Activated T-helper 1 cell treated with anti-CD3 and anti-CD28 coated beads, Interleukin-12 subunit alpha, Interleukin-12 subunit beta, Interleukin-2, Interleukin-4 antibody, amounts not matched to agents 30 ng/mL and 10 ng/mL and 1 ng/mL, durations not matched to agents 14 hours and 24 hours and 36 hours (primary cell): ENCODE measurements at places on chromosomes 16 and 17.

DNA sequence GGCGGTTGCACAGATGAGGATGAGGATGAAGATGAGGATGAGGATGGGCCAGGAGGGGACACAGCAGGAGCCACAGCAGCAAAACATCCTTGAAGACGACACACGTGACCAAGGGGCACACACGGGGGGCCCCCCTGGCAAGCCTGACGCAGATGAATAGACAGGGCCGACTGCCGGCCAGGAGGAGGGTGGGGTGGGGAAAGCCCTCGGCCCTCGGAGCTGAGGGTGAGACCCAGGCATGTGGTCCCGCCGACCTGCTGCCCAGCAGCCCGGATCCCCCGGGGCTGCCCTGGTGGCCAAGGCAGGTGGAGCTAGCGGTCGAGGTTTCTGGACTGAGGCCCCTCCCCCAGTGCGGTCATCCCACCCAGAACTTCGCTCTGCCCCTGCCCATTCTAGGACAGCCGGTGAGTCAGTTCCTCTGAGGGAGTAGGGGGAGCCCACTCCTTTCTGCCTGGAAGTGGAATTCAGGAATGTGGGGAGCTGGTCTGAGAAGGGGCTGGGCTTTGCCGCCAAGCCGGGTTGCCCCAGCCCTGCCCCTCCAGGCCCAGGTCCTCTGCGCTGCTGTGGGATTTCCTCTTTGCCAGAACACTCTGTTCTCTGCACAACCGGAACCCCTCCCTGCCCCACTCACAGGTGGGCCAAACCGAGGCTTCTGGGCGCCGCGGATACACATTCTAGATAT, 9.9 kb downstream of the CYGB start:
- no peak for DNase-seq

DNA sequence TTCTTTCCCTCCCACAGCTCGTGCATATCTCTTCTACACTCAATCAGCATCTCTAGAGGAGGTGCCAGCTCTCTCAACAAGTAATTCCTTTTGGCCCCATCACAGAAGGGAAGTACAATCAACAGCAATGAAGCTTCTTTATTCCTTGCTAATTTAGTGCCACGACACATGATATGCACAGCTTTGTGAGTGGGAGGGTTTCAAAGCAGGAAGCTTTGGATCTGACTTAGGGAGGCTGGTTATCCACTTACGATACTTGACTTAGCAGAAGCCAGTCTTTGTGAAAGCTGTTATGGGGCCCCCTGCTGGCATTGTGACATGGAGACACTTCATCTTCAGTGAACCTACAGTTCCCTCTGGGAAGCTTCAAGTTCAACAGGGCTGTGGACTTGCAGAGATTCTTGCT, 81.0 kb downstream of the TMEM100 start:
- peak; percentile 4 for DNase-seq

DNA sequence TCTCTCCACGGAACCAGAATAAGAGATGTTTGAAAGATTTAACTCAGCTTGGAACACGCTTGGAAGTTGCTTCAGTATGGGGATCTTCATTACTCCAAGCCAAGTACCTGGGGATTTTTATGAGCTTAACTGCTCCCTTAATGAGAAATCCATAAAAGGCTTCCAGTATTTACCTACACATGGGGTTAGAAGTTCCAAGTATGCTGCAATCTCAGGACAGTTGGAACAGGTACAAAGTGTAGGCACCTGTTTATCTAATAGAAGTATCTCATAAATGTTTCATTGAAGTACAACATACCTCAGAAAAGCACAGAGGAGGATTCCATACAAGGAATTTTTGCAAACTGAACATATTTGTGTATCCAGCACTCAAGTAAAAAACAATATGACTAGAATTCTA, 161.6 kb upstream of the PIRT start:
- no peak for DNase-seq

DNA sequence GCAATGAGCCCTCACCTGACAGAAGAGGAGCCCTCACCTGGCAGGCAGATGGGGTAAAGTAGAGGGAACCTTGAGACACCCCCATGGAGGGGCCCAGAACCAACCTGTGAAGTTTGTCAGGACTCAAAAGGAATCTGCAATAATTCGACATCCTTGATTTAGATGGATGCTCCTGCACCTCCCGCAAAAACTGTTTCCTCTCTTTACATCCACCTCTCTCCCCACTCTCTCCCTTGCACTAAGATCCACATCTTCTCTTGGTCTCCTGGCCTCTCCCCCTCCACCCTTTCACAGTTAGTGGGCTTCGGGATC, 34.9 kb upstream of the RBFOX3 start:
- no peak for DNase-seq

GRCh38 chr17:81471818-81472456, 40.7 kb downstream of the ACTG1 start:
- DNase-seq: no peak

- DNase-seq: peak; percentile 65
Observed at GRCh38 chr16:3578610-3579551, 1.7 kb upstream of the NLRC3 start.

- DNase-seq: no peak
Observed at GRCh38 chr16:83245061-83245460, 562.7 kb upstream of the HSBP1 start.

DNA sequence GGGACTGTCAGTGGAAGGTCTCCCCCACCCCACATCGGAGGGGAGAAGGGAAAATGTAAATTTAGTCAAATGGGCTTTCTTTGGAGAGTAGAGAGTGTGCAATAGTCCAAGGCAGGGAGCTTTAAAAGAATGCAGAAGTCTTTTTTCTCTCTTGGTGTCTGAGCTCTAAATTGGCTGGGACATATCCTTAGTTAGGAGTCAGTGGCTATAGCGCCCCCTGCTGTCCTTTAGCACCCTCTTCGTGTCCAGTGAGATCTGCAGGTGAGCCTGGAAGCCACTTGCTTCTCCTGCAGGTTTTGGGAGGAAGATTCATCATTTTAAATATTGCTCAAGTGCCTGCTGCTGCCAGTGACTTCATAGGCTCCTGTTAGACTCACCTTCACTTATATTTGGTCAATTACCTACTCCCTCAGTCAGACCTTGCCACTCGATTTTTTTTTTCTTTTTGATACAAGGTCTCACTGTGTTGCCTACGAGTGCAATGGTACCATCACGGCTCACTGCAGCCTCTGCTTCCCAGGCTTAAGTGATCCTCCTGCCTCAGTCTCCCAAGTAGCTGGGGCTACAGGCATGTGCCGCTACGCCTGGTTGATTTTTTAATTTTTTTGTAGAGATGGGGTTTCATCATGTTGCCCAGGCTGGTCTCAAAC, 174.8 kb downstream of the PRKCB start:
- peak; percentile 63 for DNase-seq

DNA sequence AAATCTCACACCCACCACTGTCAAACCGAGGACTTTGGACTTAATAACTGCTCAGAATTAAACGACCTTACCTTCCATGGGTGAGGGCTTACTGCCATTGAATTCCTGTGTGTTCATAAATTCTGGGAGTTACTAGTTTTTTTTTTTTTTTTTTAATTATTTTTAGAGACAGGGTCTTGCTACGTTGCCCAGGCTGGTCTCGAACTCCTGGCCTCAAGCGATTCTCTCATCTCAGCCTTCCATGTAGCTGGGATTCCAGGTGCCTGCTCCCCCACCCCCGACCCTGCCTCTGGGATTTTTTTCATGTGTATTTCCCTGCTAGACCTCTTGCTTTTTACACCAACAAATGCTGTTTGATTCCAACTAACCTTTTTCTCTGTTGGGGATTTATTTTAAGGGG, 14.9 kb upstream of the CD300A start:
- DNase-seq: no peak

DNA sequence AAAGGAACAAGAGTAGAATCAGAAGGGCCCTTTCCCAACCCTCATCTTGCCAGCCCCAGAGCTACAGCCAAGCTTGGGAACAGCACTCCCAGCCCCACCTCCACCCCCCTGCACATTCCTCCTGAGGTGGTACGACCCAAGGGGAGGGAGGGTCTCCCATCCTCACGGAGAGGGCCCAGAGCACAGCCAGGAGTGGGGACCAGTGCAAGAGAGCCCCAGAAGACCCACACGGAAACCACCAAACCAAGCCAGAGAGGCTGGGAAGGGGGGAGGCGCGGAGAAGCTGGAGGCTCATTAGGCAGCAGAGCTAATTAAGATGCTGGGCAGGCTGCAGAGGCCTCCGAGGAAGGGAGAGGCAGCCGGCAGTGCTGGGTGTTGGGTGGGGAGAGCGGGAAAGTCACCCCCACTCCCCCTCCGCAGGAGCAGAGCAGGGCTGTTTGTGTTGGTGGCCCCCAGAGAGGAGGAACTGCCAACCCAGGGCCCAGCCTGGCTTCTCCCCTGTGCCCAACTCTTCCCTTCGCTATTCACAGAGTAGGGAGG, 2.4 kb downstream of the CACNB1 start:
- DNase-seq: no peak

DNA sequence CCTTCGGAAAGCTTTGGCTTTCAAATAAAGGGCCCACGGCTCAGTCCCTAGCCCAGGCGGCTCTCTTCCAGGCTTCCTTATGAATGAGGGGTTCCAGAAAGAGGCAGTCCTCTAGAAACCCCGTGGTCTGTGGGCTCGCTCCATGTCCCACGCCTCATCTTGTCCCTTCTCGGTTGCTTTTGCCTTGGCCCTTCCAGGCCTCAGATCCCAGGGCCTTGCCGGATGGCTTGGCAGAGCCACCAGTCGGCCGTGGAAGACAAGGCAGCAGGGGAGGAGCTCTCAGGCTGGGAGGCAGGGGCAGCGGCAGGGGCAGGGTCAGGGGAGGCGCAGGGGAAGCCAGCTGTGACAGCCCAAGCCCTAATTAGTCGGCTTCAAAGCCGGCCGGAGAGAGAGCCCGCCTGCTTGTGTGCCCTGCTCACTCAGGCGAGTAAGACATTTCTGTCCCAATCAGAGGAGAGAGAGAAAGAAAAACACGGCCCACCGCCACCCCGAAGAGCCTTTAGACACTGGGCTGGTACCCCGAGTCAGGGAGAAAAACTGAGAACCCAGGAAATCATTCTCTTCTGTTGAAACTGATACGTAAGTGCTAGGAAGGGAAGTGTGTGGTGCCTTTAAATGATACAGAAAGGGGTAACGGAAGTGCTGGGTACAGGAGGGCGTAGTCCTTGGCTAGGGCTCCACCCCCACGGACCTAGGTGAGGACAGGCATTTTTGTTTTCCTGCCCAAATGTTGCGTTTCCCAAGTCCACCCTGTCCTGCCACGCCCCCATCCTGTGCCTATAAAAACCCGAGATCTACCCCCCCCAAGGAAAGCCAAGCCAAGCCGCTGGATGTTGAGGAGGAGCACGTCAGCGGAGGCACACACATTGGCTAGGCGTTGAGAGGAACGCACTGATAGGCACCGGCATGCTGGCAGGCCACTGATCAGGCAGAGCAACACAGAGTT, 27.8 kb upstream of the MEIOC start:
- no peak for DNase-seq

- DNase-seq: no peak
Observed at GRCh38 chr17:17351901-17352781, 49.0 kb downstream of the NT5M start.

DNA sequence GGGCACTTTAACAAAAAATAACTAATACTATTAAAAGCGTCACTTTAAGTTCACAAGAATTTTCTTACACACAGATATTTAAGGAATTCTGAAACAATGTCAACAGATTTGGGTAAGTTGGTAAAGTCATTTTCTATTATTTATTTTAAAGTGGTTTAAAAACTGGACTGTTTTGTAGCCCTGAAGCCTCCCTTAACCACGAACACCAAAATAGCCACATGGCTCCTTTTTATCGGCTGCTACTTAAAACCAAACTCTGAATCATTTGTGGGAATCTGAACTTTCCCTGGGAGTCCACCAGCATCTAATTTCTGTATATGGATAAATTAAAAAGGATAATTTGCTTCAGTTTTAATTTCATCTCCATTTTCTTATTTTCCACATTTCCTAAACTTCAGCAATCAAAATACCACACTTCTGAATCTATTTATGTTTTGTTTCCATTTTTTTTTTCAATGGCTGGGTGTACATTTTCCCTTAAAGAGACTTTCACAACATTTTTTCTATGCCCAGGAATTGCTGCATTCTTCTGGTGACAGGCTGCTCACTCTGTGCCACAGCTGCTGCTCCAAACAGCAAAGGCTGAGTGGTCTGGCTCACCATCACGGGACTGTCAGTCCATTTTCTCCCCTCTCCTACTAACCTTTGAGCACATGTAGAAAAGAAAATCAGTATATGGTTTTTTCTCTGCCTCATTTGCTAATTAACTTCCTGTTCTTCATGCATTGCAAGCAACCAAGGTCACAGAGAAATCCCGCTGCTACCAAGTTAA, 255.5 kb upstream of the KCNJ16 start:
- no peak for DNase-seq

GRCh38 chr17:41913798-41914197, 5.0 kb downstream of the ACLY start:
- no peak for DNase-seq

- peak; percentile 26 for DNase-seq
Observed at GRCh38 chr16:50274326-50275097, 8.2 kb downstream of the ADCY7 start.

DNA sequence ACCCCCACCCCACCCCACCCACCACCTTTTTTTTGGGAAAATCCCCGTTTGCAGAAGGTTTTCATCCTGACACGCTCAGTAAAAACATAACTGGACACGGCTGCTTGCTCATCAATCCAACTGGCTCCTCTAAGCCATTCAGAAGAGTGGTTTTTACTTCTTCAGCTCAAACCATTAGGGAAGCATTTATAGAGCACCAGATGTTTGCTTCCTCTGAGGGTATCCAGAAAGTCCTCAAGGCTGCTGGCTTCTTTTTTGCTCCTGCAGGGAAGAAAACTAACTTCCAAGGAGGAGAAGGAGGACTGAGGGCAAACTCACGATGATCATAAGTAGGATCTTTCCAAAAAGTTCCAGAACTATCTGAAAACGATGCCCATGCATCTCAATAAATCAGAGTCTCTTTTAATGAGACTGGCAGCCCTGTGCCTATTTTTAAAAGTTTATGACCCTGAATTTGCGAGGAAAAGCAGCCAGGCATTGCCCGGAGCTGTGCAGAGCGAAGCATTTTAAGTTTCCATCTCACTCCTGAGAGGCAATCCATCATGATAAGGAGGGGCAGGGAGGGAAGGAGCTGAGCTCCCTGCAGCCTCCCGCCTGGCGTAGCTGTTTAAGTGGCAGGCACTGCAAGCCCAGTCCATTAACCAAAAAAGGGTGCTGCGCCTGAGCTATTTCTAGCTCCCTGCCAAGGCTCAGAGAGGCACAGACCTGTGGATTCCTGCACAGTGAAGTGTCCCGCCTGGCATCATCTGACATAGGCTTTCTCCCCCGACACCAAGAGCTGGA, 146.3 kb upstream of the FOXF1 start:
- no peak for DNase-seq

DNA sequence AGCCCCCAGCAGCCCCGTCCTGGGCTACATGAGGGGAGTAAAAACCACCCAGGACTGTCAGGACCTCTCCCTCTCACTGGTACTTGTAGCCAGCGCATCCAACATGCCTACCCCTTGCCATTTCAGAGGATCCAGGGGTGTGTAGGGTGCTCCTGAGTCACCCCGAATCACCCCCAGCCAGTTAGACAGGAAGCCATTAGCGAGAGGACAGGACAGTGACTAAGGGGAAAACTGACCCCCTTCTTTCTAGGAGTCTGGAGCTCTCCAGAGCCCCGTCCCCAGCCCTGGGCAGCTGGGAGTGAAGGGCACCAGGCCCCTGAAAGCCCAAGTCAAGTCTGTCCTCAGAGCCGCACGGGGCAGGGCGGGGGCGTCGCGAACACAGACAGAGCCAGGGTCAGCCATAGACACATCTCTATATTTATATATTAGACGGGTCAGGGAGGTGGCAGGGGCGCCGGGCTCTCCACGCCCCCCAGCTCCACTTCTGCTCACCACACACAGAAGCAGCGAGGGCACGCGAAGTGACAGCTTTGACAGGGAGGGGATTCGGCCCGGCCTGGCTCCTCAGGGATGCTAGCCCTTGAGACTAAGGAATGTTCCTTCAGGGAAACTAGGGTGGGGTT, 485 bp upstream of the GDPD3 start:
- no peak for DNase-seq
